T-helper 1 cell (primary cell): ENCODE measurements at places on chromosomes 4 and X.

DNA sequence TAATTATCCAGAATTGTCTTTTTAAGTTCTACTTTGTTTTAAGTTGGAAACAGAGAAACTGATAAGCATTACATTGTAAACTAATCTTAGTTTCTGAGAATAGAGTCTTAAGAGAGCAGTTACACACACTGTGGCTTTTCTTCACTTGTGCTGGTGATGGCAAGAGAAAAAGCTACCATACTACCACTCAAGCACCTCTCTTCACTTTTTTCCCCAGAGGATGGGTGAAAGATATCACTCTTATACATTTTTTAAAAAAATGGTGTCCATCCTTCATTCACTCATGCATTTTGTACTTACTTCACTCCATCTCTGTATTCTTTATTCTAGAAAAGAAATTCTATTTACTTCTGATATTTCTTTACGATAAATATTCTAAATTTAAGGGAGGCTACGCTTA is 42.5 kb upstream of the GRID2 start:
- no peak for DNase-seq

GRCh38 chrX:118536687-118537461 is 41.3 kb downstream of the DOCK11 start:
- DNase-seq: peak; percentile 66

GRCh38 chrX:9758021-9758638 is 7.5 kb downstream of the GPR143 start:
- DNase-seq: no peak

DNA sequence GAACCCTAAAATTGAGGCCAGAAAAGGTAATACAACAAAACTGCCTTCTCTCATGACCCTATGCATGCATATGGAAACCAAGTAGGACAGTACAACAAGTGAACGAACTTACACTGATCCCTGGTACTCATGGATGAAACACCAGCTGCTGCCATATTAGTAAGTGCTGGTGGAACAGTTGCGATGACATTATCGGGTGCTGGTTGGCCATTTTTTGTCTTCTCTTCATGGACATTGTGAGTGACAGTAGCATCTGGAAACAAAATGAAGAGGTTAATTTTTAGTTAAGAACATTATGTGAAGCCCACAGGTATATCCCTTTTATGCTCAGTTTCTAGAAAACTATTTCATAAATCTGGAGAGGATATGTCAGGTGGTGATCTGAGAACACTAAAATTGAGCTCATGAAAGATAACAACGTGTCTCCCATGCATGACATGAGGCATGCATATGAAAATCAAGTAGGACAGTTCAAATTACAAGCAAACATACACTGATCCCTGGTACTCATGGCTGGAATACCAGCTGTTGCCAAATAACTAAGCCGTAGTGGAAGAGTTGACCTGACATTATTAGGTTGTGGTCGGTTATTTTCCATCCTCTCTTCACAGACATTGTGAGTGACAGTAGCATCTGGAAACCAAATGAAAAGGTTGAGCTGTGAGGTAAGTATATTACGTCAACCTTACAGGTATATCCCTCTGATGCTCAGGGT is 74.2 kb upstream of the CT45A1 start:
- DNase-seq: no peak

GRCh38 chrX:29992083-29992482 is 223.3 kb upstream of the MAGEB2 start:
- no peak for DNase-seq
